ENCODE measurements at places on chromosomes 12 and 14.

DNA sequence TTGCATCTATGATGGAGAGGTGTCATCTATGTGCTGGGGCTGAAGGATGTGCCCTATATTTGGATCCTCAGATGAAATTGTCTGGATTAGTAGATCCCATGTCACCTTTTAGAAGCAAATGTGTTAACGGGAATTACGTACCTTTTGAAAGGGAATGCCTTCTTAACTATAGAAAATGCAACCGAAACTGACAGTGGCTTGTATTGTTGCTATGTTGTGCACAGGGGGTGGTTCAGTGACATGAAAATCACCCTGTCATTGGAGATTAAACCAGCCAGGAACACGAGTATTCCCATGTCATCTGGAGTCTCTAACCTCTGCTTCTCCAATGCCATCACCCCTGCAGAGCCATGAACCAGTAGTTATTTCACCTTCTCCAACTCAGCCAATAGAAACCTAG, 110.2 kb downstream of the METTL25 start:
- DNase-seq: no peak

- no peak for DNase-seq
Measured at GRCh38 chr14:51862176-51862796, 1.9 kb downstream of the GNG2 start.

GRCh38 chr12:38538319-38538718, 221.7 kb downstream of the ALG10B start:
- DNase-seq: no peak

- DNase-seq: no peak
Measured at GRCh38 chr12:47813511-47814196, 6.0 kb downstream of the HDAC7 start.

DNA sequence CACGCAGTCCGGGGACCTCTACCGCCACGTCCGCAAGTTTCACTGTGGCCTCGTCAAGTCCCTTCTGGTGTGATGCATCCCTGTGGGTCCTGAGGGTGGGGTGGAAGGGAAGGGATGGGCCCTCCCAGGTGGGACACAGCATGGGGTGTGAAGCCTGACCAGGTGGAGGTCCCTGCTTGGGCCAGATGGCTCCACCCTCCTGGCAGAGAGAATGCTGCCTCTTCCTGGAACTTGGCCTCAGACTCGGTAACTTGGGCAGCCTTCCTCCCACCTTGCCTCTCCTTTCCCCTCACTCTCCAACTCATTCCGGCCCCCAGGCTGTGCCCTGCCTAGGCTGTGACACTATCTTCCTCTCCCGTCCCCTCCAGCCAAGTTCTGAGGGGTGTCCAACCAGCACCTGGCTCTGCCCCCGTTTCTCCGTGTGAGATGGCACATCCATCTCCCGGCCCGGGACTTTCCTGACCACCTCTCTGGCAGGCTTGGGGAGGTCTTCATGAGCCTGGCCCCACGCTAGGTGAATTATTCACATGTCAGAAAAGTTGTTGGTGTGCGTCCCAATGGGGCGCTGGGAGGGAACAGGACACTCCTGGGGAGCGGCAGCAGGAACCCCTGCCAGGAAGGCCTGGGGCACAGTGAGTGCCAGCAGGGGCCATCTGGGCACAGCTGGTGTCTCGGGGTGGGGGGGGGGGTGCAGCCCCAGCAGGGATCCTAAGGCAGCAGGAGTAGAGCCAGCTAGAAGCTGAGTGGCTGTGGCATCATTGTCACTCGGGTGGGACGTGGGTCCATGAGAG, 1.7 kb downstream of the ZBTB42 start:
- DNase-seq: no peak

- no peak for DNase-seq
Measured at GRCh38 chr12:74586251-74586650, 48.6 kb downstream of the ATXN7L3B start.

- DNase-seq: no peak
Measured at GRCh38 chr12:46373301-46374296, 1.0 kb upstream of the SLC38A2 start.

DNA sequence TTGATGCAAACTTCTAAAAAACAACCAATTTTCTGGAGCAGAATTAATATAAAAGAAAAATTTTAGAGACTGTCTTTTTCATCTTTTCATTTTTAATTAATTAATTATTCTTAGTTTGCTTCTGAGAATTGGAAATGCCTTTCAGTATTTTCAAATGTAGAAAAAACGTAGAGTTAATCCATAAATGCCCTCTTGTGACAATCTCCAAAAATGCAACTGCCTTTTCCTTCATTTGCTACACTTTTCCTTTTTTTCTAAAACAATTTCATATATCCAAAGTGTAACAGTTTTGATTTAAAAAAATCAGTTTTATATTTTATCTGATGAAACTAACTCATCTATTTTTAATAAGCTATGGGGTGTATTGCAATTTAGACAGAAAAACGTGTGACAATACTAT, 409.3 kb downstream of the PRKD1 start:
- no peak for DNase-seq

DNA sequence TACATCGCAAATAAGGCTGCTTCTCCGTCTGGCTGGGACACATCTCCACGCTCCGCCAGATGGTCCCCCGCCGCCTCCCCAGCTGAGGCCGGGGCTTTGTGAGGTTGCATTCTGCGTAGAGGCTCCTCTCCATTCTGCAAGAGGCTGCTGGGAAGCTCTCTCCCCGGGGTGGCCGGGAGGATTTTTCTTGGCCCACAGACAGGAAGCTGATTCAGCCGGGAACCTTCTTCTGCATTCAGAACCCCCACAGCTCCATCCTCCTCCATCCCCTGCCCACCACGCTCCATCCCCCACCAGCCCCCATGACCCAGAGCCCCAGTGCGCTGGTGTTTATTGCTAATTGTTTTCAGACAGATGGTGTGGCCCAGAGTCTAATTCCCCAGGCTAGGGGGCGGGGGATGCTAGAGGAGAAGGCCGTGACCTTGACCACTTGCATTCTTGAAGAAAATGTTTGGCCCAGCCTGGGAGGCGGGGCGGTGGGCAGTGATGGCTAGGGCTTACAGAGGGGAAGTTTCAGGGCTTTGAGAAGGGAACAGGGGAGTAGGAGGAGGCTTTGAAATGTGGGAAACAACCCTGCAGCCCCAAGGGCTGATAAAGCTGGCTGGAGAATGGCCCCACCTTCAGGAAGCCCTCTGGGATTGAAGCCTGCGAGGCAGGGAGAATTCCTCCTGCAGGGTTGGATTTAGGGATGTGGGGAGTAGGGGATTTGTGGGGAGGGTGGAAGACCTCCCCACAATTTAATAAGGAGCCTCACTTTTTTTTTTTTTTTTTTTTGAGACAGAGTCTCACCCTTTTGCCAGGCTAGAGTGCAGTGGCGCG, 88.5 kb upstream of the NCOR2 start:
- no peak for DNase-seq

DNA sequence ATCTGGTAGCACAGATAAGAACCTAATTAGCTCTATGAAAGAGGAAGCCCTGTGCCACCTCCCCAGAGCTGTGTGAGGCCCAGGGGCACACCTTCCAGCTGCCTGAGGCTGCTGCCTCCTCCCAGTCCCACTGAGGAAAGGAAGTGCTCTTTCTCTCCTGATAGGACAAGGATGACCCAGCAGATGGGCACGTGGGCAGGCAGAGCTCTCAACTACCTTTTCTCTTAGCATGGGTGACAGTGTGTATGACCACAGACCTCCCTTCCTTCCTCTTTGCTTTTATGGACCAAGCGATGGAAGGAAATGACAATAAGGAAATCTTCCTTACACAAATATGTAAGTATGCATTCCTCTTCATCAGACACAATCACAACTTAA, 127.6 kb upstream of the AMIGO2 start:
- no peak for DNase-seq

DNA sequence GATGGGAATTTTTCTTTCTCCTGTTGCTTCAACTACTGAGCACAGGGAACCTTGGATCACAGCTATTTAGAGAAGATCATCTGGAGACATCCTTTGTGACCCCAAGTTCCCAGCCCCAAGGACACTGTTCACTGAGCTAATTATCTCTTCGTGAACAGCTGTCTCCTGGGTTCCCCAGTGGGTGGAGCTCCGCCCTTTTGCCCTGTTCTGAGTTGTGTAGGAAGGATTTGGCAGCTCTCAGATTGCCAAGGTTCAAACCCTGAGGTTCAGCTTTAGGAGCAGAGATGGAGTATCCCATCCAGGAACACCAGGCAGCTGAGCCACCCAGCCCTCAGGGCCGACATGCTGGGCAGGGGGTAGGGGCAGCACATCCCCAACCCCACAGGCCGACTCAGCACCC, 32.0 kb downstream of the NGB start:
- no peak for DNase-seq

GRCh38 chr12:87768501-87769287, 260.5 kb downstream of the C12orf50 start:
- DNase-seq: no peak

DNA sequence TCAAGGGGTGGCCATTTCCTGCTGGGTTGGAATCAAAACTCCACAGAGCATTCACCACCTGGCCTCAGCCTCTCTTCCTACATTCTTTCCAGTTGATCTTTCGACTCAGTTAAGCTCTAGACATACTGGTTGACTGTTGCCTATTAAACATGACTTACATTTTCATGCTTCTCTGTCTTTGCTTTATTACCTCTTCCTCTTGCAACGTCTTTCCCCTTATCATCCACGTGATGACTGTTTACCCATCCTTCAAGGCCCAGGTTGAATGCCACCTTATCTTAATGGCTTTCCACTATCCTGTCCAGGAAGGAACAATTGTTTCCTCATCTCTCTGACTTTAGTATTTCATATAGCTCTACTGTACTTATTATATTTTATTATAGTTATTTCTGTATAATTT, 24.4 kb upstream of the CCDC175 start:
- no peak for DNase-seq

DNA sequence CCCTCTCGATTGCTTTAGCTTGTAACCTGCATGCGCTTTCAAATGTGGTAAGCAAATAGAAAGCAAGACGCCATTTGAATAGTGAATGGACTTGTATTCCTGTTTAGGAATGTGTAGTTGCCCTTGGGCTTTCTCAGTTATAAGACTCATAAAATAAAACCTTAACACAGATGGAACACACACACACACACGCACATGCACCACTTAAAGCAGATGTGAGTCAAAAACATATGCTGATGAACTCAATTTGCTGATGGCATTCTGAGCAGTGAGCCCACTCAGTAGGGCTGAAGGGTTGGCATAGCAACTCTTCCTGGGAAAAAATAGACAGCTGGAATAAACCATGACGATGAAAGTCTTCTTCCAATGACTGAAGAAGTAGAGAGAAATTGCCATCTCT, 360.5 kb downstream of the APAF1 start:
- no peak for DNase-seq

GRCh38 chr12:92582475-92582874, 120.3 kb upstream of the PLEKHG7 start:
- no peak for DNase-seq

DNA sequence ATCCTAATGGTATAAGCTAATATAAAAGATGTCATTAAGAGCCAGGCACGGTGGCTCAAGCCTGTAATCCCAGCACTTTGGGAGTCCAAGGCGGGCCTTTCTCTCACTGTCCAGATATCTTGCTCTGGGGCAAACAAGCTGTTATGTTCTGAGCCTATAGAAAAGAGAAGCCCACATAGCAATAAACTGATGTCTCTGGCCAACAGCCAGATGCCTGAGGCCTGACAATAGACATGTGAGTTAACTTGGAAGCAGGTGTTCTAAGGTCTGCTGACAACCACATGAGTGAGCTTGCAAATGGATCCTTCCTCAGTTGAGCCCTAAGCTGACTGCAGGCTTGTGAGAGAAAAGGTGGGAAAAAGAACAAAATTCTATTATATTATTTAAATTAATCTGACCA, 25.0 kb downstream of the YAF2 start:
- DNase-seq: peak; percentile 19

- no peak for DNase-seq
Measured at GRCh38 chr14:97407701-97408407, 610.7 kb downstream of the VRK1 start.

DNA sequence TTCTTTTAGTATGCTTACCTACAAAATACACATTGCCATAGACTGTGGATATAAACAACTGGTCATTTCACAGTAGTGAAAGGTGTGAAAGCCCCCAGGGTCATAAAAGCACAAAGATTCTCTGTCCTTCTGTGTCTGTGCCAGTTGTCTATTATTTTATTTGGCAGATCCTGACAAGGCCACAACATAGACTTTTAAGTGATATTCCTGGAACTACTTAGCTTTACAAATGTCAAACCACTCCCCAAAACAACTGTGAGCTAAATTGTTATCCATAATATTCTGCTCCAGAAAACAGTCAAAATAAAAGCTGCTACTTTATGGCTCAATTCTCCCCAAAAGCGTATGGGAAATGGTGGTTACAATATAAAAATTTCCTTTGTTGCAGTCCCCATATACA, 172.1 kb downstream of the SEC23A start:
- DNase-seq: no peak

DNA sequence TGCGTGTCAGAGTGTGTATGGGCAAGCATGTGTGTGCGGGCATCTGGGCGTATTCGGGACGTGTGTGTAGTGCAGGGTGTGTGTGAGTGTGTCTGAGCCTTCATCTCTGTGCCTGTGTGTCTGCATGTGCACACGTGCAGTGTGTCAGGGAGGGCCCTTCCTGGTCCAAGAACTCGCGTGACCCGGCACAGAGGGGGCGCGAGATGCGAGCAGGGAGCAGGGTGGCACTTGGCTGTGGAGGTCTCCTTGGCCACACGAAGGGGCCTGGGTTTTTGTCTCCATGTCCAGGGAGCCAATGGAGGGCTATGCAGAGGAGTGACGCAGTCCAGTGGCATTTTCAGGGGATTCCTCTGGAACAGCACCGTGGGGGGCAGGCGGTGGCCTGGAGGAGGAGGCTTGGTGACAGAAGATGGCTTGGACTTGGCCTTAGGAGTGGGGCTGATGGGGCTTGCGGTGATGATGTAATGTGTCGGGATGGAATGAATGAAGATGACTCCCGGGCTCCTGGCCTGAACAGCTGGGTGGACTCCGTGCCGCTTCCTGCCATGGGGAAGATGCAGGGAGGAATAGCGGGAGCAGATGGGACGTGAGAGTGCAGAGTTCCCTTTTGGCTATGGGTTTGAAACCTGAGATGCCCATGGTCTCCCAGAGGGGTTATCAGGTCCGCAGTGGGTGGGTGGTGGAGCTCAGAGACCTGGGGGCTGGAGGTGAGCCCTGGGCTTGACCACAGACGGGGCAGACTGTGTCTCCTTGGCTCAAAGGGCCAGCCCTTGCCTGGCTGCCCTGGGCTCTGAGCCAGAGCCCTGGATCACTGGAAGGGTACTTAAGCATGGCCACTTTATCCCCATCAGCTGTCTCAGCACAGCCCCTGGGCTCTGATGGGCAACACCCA, 208.3 kb downstream of the PHETA1 start:
- DNase-seq: no peak

- DNase-seq: no peak
Measured at GRCh38 chr14:102055181-102055901, 31.5 kb downstream of the HSP90AA1 start.

DNA sequence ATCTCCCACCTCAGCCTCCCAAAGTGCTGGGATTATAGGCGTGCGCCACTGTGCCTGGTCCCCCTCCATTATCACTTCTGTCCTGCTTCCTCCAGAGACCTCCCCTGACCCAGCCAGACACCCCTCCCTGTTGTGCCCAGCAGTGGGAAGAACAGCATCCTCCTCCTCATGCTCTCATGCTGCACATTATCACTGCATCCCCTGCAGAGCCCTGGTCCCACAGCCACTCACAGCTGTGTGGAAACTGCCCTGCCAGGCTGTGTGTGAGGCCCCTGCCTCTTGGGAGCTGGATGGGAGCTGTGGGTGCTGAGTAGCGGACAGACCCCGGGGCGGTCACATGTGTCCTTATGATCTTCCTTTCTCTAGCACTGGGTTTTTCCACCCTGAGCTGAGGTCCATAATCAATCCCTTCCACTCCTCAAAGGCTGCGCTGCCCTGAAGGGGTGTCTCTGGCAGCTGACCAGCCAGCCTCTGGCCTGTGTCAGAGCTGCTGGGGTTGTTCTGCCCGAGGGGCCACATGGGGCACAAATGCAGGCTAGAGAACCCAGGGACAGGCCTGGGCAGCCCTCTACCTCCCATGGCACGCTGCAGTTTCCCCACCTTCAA, 9.2 kb downstream of the HIP1R start:
- DNase-seq: no peak
